Sigmoid colon (tissue), 7 donors: ENCODE measurements at places on chromosomes 2 and 18. TPM values are rescaled to one million over a fixed set of nuclear protein-coding genes. Genes with fewer than 3 reads are reported as not detected.

DNA sequence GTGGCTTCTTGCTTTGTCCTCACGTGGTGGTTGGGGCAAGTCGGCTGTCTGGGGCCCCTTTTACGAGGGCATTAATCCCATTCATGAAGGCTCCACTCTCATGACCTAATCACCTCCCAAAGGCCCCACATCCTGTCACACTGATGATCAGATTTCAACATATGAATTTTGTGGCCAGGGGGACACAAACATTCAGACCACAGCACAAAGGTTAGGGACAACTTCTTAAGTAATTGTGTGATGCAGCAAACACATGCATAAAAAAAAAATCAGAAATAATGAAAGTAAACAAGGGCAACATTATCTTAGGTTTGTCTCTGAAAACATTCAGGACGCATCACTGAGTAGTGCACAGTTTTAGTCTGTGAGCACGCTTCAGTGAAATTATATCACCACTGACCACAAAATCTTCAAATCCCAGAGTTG lies 54.2 kb upstream of the FRZB start:
- H3K4me1 ChIP-seq: no peaks in the 10 kb centered on the region
- H3K4me3 ChIP-seq: no peak overlapping the region
- H3K27me3 ChIP-seq: no peaks in the 10 kb centered on the region
- no peak overlapping the region for H3K27ac ChIP-seq
- H3K36me3 ChIP-seq: no peaks in the 10 kb centered on the region

- H3K27me3 ChIP-seq: no peaks in the 10 kb centered on the region
- peak overlapping the region; percentile 41 for H3K27ac ChIP-seq
- H3K4me3 ChIP-seq: no peak overlapping the region
- H3K4me1 ChIP-seq: no peaks in the 10 kb centered on the region
Observed at GRCh38 chr2:208356846-208357574, 49.6 kb upstream of the PTH2R start.

DNA sequence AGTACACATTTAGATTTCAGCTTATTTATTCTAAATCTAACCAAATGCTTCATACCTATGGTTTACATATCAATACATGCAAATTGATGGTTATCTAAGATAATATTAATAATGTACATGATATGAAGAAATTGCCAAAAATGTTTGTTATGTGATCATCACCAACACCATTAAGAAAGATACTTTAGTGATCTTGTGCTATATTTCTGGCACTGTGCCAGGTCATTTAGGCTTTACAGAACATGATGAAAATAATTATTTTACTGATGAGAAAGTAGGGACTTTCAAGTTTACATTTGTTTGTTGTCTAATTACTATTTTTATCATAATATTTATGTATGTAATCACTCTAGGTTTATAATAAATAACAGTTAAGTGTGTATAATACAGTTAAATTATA lies 158.3 kb downstream of the GULP1 start:
- H3K27me3 ChIP-seq: no peaks in the 10 kb centered on the region
- no peaks in the 10 kb centered on the region for H3K36me3 ChIP-seq
- no peak for DNase-seq
- no peak overlapping the region for H3K4me3 ChIP-seq

DNA sequence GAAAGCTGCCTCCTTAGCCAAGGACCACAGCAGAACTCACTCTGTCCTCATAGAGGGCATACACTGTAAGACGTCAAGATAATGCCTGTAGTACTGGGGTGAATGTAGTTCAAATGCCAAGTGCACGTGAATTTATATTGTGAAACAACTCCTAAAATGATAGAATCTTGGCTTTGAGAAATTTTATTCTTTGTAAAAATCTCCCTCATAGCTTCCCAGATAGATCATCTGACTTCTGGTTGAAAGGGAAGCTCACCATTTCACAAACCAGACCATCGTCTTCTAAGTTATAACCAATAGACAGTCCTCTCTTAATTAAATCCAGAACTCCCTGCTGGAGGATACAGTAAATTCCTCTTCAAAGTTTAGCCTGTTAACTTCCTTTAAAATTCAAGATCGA lies 110.9 kb upstream of the MSTN start:
- no peak overlapping the region for H3K4me3 ChIP-seq
- no peaks in the 10 kb centered on the region for H3K27me3 ChIP-seq
- H3K27ac ChIP-seq: no peak overlapping the region
- no peak for DNase-seq
- no peaks in the 10 kb centered on the region for H3K4me1 ChIP-seq

GRCh38 chr2:120343433-120344105 lies 2.4 kb upstream of the INHBB start:
- H3K27me3 ChIP-seq: peaks cover 50% of the 10 kb centered on the region
- peak; percentile 88 for DNase-seq
- no peaks in the 10 kb centered on the region for H3K36me3 ChIP-seq
- H3K4me1 ChIP-seq: peaks cover 46% of the 10 kb centered on the region

GRCh38 chr18:7466190-7466589 lies 100.9 kb upstream of the PTPRM start:
- H3K36me3 ChIP-seq: no peaks in the 10 kb centered on the region
- peaks cover 56% of the 10 kb centered on the region for H3K4me1 ChIP-seq
- no peak overlapping the region for H3K4me3 ChIP-seq
- H3K27ac ChIP-seq: no peak overlapping the region
- no peak for DNase-seq
- H3K27me3 ChIP-seq: no peaks in the 10 kb centered on the region

DNA sequence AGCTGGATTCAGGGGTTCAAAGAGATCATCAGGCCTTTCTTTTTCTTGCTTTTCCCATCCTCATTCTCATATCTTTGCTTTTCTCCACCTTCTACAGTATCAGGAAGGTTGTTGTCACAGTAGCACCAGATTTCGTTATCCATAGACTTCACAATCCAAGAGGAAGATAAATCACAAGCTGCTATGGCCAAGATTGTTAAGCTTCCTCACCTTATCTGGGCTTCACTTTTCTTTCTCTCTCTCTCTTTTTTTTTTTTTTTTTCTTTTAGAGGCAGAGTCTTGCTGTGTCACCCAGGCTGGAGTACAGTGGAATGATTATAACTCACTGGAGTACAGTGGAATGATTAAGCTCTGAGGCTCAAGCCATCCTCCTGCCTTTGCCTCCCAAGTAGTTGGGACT lies 93.5 kb downstream of the TTC27 start:
- H3K4me1 ChIP-seq: no peaks in the 10 kb centered on the region
- H3K27me3 ChIP-seq: no peaks in the 10 kb centered on the region
- no peak for DNase-seq
- no peak overlapping the region for H3K27ac ChIP-seq

- H3K4me1 ChIP-seq: no peaks in the 10 kb centered on the region
- H3K4me3 ChIP-seq: no peak overlapping the region
- H3K27ac ChIP-seq: no peak overlapping the region
- H3K36me3 ChIP-seq: no peaks in the 10 kb centered on the region
Observed at GRCh38 chr2:401019-401679, 113.3 kb upstream of the ALKAL2 start.

- no peak overlapping the region for H3K27ac ChIP-seq
- no peak for DNase-seq
- H3K4me3 ChIP-seq: no peak overlapping the region
- no peaks in the 10 kb centered on the region for H3K36me3 ChIP-seq
- H3K27me3 ChIP-seq: no peaks in the 10 kb centered on the region
Observed at GRCh38 chr2:196566961-196567666, 72.4 kb upstream of the CCDC150 start.

DNA sequence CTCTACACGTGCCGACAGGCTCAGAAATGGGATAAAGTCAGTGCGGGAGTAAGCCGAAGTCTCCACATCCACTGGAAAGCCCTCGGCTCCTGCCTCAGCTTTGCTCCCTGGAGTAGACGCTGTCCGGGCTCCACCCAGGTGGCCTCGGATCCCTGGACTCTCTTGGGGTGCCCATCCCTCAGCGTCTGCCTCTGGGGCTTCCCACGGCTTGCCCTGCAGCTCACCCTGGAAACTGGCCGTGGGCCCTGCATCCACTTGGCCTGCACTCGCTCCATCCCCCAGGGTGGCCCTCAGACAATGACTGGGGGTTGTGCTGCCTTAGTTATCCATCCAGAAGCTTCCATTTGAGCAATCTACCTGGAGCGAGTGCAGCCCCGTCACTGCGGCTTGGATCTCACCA lies 36.2 kb upstream of the TAF1B start:
- H3K27ac ChIP-seq: no peak overlapping the region
- H3K27me3 ChIP-seq: no peaks in the 10 kb centered on the region
- peak; percentile 45 for DNase-seq
- no peaks in the 10 kb centered on the region for H3K36me3 ChIP-seq

- H3K4me3 ChIP-seq: no peak overlapping the region
- no peak overlapping the region for H3K27ac ChIP-seq
- no peaks in the 10 kb centered on the region for H3K4me1 ChIP-seq
- H3K27me3 ChIP-seq: no peaks in the 10 kb centered on the region
- DNase-seq: no peak
Observed at GRCh38 chr18:9240270-9240669, 94.3 kb upstream of the TWSG1 start.

GRCh38 chr2:62141142-62141740 lies 54.7 kb upstream of the B3GNT2 start:
- no peak overlapping the region for H3K4me3 ChIP-seq
- H3K27me3 ChIP-seq: no peaks in the 10 kb centered on the region
- no peaks in the 10 kb centered on the region for H3K36me3 ChIP-seq
- peaks cover 8% of the 10 kb centered on the region for H3K4me1 ChIP-seq
- H3K27ac ChIP-seq: no peak overlapping the region
- no peak for DNase-seq

DNA sequence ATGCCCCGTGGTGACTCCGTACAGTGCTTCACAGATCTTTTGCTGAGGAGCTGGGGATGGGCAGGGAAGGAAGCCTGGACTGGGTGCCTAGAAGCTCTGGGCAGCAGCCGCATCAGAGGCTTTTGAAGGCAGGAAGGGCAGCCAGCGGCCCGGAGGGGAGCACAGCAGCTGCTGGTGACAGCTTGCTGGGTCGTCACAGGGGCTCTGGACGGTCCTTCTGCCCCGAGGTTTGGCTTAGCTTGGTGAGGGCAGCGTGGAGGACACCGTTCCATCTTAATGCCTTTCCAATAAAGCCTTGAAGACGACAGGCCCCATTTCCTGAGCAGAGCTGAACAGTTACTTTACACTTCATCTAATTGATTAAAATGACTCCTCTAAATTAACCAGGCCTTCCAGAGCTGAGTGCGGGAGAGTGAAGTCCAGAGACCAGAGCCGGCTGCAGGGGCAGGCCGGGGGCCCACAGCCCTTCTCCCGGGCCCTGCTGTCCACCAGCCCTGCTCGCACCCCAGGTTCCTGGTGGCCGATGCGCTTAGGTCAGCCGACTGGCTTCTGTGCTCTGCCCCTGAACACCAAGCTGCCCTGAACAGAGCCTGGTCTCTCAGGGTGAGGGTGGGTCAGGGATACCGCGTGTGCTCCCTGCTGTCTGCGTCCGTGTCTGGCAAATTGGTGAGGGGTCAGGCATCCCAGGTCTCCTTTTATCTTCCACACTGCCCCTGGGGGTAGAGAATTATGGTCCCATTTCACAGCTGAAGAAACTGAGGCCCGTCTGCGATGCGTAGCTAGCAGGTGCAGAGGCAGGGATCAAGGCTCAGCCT lies 43.5 kb downstream of the RRM2 start:
- no peak overlapping the region for H3K27ac ChIP-seq
- DNase-seq: no peak
- no peak overlapping the region for H3K4me3 ChIP-seq
- no peaks in the 10 kb centered on the region for H3K36me3 ChIP-seq
- no peaks in the 10 kb centered on the region for H3K27me3 ChIP-seq

GRCh38 chr2:145599756-145600155 lies 1079.8 kb upstream of the ZEB2 start:
- no peaks in the 10 kb centered on the region for H3K4me1 ChIP-seq
- DNase-seq: no peak
- H3K36me3 ChIP-seq: no peaks in the 10 kb centered on the region
- H3K27ac ChIP-seq: no peak overlapping the region
- H3K4me3 ChIP-seq: no peak overlapping the region

DNA sequence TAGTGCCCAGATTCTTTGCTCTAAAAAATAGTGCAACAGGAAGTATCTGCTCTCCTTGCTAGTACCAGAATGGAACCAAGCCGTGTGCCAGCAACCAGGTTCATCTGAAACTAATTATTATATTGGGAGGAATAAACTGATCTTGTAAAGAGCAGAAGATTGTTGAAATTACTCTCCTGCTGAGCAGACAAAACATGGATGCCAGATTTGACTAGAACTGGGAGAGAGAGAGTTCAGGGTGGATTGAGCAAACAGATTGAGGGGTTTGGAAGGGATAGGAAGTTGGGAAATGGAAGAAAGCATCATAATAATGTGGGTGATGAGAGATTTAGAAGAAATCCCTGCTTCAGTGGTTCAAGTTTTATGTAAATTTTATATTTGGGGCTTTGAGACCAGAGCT lies 160.1 kb upstream of the RASGRP3 start:
- no peaks in the 10 kb centered on the region for H3K27me3 ChIP-seq
- DNase-seq: no peak
- H3K4me1 ChIP-seq: peaks cover under 1% of the 10 kb centered on the region
- no peak overlapping the region for H3K4me3 ChIP-seq
- H3K27ac ChIP-seq: no peak overlapping the region

The EVA1A gene
- total RNA-seq: not detected

The TEX44 gene
- not detected for total RNA-seq

The CCDC68 gene
- 4.6 TPM for total RNA-seq

The LGALSL gene
- 10.4 TPM for total RNA-seq

The POLE4 gene
- 26.7 TPM for total RNA-seq

The GALNT14 gene
- total RNA-seq: 1.2 TPM
